CD8-positive, alpha-beta memory T cell (primary cell): ENCODE measurements at places on chromosomes 11 and 22. TPM values are rescaled to one million over a fixed set of nuclear protein-coding genes. Genes with fewer than 3 reads are reported as not detected.

GRCh38 chr22:28841111-28841510 lies 40.7 kb upstream of the XBP1 start:
- no peak for DNase-seq

DNA sequence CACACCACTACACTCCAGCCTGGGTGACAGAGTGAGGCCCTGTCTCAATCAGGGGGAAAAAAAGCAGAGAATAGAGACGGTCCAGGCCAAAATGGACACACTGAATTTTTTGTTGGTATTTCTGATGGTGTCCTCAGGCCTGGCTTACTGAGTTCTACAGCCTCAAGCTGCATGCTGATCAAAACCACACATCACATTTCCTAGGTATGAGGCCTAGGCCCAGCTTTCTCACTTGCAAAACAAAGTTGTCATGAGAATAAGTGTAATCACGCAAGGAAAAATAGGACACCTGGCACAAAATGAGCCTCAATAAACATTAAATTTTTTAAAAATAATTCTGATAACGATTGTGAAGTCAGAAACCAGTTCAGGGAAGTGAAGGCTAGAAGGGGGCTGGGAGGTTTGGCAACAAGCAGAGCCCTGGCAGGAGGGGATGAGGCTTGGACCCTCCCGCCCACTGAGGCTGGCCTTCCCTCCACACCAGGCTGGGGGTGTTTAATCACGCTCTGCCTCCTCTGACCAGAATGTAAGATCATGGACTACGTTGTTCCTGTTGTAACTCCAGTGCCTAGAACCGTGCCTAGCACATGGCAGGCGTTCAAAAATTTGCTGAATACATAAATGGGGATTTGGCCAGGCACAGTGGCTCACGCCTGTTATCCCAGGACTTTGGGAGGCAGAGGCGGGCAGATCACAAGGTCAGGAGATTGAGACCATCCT lies 18.1 kb downstream of the PACSIN2 start:
- no peak for DNase-seq

- no peak for DNase-seq
Measured at GRCh38 chr11:117929142-117929915, at the start of gene TMPRSS13. TMPRSS13 (minus strand) TSS chr11:117929402; CDS start chr11:117929307, 95 bp downstream.

- DNase-seq = no peak
Measured at GRCh38 chr22:28670756-28671155, 8.9 kb downstream of the TTC28 start.

- DNase-seq = no peak
Measured at GRCh38 chr11:118318124-118318523, 13.6 kb downstream of the CD3E start.

DNA sequence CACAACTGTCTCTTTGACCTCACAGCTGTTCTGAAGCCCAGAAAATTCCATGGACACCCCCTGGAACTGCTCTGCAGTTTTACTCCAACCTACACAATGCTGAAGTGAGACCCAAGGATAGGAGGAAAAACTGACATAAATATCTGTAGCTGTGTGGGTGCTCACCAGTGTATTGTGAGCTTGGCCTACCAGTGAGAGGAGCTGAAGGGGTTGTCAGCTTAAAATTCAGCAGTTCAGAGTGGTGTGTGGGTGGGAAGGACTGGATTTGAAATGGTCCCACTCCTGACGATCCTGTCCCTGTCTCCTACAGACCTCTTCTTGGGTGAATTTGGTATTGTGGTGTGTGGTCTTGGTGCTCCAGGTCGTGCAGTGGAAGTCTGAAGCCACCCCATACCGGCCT lies 2.2 kb downstream of the TMEM223 start:
- DNase-seq = no peak

GRCh38 chr11:78202733-78203167 lies 14.0 kb downstream of the USP35 start:
- peak; percentile 79 for DNase-seq

The PARVG gene
- 56.0 TPM for total RNA-seq

The NFAM1 gene
- total RNA-seq = 0.16 TPM

The C11orf16 gene
- total RNA-seq = not detected

The SYT13 gene
- total RNA-seq = not detected
